ENCODE measurements at places on chromosomes 11 and 22. TPM values are rescaled to one million over a fixed set of nuclear protein-coding genes. Genes with fewer than 3 reads are reported as not detected.

GRCh38 chr11:133222425-133223330, 309.6 kb downstream of the OPCML start:
- no peak for DNase-seq

- no peak for DNase-seq
These were observed 103.1 kb upstream of the PITPNB start for GRCh38 chr22:28021998-28022660.

DNA sequence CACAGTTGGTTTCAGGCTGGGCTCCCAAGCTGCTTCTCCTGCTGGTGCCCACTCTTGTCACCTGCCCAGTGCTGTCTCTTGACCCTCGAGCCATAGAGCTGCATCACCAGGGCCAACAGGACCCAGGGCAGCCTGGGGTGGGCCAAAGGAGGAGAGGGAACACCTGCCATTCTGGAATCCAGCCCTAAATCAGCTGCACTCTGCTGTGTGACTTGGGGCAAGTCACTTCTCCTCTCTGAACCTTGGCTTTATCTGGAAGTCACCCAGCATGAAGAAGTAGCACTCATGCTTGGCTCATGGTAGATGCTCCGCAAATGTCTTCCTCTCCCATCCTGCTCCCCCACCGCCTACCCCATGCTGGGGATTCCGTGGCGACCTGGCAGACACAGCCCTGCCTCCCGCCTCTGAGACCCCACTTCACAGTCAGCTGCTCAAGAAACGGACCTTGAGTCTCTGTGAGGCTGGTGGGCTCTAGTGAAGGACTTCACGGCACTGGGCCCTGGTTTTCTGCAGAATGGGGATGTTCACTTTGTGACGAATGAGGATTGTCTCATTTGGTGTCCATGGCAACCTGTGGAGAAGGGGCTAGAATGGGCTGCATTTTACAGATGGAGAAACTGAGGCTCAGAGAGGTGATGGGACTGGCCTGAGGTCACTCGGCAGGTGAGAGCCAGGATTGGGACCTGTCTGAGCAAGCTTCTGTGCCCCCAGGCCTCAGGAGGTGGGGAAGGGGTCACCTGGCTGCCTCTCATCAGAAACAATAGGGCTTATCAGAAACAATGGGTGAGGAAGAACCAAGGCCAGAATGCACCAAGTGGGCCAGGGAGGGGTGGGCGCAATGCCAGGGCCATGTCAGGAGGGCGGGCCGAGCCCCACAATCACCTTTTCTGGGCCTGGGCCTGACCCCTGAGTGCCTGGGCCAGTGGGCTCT, 12.4 kb downstream of the EMID1 start:
- no peak for DNase-seq

GRCh38 chr11:108601150-108601549, 7.6 kb upstream of the EXPH5 start:
- no peak for DNase-seq

RAB38 gene
- total RNA-seq, result 0.92 TPM

All from activated T-cell treated with anti-CD3 and anti-CD28 coated beads, Interleukin-2, amount 50 U/mL, for 4 hours (primary cell).